ENCODE measurements at places on chromosomes 5 and 9.
A peak's percentile ranks its signal among the peaks of the same experiment; 100 is the strongest.

GRCh38 chr9:114518599-114519022 lies 13.3 kb upstream of the WHRN start:
- no peak for DNase-seq

DNA sequence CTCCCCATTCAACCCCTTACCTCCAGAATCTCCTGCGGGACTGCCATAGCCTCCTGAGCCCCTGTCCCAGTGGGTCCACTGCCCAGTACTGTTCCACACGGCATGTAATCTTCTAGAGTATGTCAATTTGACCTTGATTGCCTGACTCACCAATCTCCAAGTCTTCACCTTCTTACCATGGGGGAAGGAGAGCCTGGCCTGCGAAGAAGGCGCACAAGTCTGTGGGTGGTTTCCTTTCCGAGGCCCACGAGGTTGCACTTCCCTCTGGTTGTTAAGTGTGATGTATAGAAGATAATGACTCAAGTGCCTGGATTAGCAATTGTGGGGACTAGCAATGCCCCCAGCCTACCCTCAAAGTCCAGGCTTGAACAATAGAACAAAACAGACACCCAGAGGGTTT lies 8.1 kb upstream of the TENT4A start:
- DNase-seq: no peak

DNA sequence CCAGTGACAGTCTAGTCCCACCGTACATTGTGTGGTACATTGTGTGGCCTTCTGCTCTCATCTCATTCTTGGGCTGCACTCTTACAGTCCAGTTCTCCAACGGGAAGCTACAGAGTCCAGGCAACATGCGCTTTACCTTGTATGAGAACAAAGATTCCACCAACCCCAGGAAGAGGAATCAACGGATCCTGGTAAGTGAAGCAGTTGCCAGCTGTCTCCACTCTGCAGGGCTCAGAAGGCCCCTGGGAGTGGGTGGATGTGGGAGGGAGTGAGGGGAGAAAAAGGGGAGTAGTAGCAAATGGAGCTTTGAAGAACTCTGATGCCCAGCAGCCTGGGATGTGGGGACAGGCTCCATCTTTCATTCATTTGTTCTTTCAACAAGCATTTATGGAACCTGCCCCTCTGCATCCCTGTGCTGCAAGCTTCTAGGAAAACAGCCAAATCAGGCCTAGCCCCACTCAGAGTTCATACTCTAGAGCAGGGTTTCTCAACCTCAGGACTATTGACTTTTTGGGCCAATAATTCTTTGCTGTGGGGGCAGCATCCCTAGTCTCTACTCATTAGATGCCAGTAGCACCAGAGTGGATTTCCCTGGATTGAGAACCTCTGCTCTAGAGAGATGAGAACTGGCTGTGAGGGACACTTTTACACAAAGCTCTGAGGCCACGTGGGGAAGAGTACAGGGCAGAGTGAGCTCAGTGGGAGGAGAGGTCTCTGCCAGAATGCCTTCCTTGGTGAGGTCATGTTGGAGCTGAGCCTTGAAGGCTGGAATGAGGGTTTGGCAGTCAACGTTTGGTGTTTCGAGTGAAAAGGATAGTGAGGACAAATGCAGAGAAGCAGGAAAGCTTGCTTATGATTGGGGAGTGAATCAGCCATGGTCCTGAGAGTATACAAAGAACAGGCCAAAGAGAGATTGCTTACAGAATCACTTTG lies 1.1 kb downstream of the POLR1E start:
- DNase-seq: peak; percentile 78

DNA sequence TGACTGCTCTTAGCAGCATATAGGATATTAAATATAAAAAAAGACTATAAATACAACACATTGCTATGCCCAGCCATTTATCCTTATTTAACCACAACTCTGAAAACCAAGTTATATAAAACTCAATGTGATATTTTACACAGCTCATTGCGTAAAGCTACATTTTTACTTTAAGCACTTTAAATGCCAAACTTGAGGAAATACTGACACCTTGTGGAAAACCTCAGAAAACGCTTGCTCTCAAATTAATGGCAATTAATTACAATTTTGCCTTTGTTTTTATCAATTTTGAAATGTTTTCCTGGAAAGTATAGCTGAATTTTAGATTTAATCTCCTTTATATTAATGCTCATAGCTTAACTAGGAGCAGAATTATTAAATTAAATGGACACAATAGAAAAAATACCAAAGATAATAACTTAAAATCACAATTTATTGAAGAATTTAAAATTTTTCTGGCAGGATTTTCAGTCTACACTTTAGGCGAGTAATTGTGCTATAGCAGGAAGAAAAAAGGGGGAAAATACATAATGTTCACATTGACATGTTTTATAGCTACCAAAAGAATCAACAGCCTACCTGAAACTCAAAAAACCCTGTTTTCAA lies 25.2 kb upstream of the PLAC8L1 start:
- DNase-seq: no peak

GRCh38 chr9:122348288-122348777 lies 22.5 kb upstream of the PTGS1 start:
- no peak for DNase-seq

DNA sequence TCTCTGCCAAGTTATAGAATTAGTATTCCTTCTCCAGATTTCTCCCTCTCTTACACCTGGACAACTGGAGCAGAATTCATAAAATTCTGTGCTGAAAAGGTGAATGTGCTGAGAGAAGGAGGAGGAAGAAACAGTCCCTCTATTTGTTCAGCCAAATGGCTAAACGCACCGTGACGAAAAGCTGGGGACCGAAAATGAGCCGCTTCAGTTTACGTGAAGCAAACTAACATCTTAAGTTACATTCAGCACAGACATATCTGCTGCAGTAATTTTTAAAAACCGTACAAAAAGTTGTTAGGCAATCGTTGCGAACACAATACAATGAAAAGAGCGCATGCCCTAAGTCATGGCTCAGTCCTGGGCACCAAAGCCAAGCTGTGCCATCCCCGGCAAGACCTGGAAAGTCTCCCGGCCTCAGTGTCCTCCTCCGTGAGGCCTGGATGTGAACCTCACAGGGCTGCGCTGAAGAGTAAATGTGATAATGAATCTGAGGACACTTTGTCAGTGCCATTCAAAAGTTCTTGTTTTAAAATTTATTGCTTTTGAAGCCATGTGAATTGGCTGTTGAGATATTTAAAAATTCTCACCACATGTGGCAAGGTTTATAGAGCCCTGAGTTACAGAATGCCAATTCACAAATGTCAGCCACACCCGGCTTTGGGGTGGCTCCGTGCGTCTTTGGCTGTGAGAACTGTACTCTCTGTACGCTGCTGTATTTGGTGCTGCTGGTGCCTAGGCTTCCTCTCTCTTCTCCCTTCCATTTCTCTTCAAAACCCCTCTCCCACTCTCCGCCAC lies 46.3 kb downstream of the FAM240B start:
- no peak for DNase-seq

GRCh38 chr9:121286973-121287741 lies 19.2 kb downstream of the GSN start:
- DNase-seq: peak; percentile 90

GRCh38 chr5:89275066-89275855 lies 392.3 kb upstream of the MEF2C start:
- DNase-seq: no peak

DNA sequence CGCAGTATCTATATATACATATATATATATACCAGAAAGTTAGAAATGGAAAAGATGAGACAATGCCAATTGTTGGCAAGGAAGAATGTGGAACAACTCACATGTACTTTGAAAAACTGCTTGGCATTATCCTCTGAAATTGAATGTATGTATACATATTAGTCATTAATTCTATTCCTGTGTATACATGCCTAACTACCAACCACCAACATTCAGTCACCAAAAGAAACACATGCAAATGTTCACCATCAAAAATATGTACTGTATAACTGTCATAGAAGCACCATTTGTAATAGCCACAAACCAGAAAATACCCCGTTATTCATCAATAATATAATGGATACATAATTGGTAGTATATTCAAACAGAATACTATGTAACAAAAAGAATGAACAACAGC lies 330.2 kb upstream of the GRAMD2B start:
- no peak for DNase-seq

- DNase-seq: peak; percentile 82
These were observed 18.4 kb downstream of the ENG start for GRCh38 chr9:127835991-127836516.

DNA sequence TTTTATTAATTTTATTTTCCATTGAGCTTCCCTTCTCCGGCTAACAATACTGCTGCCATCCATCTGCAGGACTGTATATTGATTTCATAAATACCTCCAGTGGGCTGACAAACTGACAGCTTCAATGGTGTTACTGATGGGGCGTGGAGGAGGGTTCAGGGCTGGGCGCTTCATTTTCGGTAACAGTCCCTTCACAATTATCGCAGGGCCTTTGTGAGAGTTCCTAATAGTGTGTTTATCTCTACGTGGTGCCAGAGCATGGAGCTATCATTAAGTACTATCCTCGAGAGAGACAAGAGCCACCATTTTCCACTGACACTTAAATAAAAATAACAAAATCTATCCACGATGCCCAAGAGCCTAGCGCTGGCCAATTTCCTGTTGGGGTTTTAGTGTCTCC lies 307.0 kb upstream of the PANK3 start:
- no peak for DNase-seq

- no peak for DNase-seq
These were observed 205.6 kb upstream of the CLINT1 start for GRCh38 chr5:158064334-158065123.

GRCh38 chr5:86865256-86865785 lies 247.6 kb downstream of the COX7C start:
- DNase-seq: no peak

- DNase-seq: no peak
These were observed 404.0 kb upstream of the GRIA1 start for GRCh38 chr5:153086486-153086885.

DNA sequence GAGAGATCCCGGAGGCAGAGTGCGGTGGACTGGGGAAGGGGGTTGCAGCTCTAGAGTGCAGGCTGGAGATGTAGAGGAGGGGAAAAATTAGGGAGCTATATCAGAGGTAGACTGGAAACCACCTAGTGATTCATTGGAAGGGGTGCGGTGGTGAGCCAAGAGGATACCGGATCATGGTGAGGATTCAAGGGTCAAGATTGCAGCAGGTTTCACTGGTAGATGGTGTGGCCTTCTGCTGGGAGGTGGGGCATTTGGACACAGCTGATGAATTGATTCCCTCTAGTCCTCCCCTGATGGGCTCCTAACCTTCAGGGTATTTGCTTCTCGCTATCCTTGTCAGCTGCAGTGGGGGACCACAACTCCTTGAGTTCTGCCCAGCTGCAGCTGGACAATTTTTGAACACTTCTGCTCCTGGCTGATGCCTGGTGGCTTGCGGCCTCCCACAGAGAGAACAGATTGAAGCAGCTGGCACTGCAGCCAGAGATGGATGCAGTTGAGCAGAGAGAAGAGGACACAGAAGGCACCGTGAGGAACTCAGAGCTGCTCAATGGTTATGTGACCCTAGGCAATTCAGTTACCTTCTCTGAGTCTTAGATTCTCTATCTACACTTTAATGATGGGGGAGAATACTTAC lies 134.4 kb upstream of the ABCA1 start:
- DNase-seq: no peak

DNA sequence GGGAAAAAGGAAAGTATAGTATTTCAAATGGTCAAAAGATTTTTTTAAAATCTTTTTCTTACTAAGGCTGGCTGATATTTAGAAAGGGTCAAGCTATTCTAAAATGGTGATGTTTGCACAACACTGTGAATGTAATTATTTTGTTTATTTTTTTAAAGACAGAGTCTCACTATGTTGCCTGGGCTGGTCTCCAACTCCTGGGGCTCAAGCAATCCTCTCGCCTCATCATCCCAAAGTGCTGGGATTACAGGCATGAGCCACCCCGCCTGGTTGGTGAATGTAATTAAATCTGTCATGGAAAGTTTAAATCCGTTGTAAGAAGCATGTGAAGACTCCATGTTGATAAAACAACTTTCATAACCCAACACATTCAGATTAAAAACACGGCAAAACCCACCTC lies 2.6 kb downstream of the UBTD2 start:
- peak; percentile 17 for DNase-seq

- peak; percentile 96 for DNase-seq
These were observed 250.6 kb upstream of the MAP3K1 start for GRCh38 chr5:56564541-56565282.

DNA sequence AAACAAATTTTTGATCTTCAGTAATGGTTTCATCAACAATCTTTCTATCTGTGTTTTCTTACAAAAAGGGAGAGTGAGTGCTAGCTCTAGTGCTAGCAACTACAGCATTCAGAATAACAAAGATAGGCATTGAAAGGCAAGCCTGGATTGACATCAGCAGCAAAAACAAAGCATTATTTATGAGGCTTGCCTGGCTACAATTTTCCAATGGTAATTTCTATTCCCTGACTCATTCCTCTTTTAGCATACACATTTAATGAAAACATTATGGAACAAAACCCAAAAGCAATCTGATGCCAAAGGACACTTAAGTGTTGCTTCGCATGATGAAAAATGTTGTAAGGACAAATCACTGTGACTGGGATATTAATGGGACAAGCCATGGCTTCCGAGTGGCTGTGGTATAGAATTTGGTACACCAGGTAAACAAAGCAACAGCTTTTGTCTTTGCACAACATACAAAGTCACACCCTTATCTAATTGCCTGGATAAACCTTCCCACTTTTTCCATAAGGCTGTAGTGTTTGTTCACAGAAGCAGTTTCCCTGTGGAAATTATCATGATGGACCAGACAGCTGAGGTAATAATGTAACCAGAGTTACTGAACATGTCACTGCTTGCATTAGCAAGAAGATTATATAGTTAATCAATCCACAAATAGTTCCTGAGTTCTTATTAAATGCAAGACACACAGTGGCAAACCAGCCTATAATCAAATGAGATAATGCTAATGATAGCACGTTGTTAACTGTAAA lies 179.8 kb upstream of the EDIL3 start:
- DNase-seq: no peak
